ENCODE measurements at places on chromosomes 4 and X. TPM values are rescaled to one million over a fixed set of nuclear protein-coding genes. Genes with fewer than 3 reads are reported as not detected.
A peak's percentile ranks its signal among the peaks of the same experiment; 100 is the strongest.

GRCh38 chrX:138845786-138846185 lies 134.3 kb upstream of the FGF13 start:
- H3K4me3 ChIP-seq = no peak overlapping the region
- no peak for DNase-seq
- H3K27me3 ChIP-seq = peaks cover 3% of the 10 kb centered on the region
- H3K27ac ChIP-seq = peak overlapping the region; percentile 34

DNA sequence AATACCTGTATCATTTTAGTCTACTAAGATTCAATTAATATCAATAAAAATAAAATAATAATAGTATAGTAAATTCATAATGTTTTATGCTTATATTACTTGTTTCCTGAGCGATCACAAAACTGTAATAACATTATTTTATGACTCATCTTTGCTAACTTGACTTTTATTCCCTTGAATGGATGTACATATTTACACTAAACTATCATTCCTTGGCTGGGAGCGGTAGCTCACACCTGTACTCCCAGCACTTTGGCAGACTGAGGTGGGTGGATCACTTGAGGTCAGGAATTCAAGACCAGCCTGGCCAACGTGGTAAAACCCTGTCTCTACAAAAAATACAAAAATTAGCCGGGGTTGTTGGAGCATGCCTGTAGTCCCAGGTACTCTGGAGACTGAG lies 104.0 kb upstream of the SLC34A2 start:
- H3K4me1 ChIP-seq = peaks cover 5% of the 10 kb centered on the region
- DNase-seq = no peak
- H3K27me3 ChIP-seq = no peaks in the 10 kb centered on the region
- no peak overlapping the region for H3K4me3 ChIP-seq

DNA sequence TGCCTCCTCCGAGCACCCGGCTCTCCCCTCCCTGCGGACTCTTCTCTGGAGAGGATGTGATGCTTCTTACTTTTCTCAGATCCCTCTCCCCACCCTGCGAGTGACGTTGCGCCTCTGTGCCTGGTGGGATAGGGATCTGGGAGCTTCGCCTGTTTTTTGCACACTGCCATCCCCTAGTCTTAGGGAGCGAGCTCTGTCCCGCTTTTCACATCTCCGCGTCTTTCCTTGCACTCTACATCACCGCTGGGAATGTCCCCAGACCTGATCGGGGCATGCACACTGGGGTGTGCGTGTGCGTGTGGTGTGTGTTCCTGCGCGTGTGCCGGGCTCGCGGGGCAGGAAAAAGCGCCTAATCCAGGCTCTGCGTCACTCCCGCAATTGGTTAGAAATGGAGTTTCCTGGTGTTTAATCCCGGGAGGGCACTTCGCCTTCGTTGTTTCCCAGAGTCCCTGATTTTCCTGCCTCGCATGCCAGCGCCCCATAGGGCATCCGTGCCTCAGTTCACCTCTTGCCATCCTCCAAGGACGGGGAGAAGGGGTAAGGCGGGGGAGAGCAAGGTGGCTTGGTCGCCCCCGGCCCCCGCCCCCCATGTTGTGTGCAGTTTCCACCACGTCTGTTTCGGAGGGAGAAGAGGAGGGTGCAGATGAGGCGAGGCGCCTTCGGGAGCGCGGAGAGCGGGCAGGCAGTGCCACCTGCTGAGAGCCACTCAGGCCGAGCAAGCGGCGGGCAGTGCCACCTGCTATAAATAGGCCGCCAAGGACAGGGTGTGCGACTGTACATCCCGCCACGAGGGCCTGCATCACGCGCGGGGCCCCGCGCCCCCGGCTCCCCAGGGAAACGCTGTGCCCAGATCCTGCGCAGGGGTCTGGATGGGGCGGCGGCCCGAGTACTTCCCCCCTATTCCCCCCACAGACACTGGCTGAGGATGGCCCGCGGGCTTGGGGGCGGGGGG lies 759 bp upstream of the TBC1D1 start:
- no peak for DNase-seq
- peaks cover 13% of the 10 kb centered on the region for H3K4me1 ChIP-seq
- peaks cover 13% of the 10 kb centered on the region for H3K27me3 ChIP-seq
- H3K27ac ChIP-seq = peak overlapping the region; percentile 33
- peak overlapping the region; percentile 56 for H3K4me3 ChIP-seq

GRCh38 chr4:80154545-80154933 lies 42.8 kb upstream of the PRDM8 start:
- H3K4me1 ChIP-seq = no peaks in the 10 kb centered on the region
- H3K27me3 ChIP-seq = no peaks in the 10 kb centered on the region
- H3K36me3 ChIP-seq = no peaks in the 10 kb centered on the region
- DNase-seq = no peak

DNA sequence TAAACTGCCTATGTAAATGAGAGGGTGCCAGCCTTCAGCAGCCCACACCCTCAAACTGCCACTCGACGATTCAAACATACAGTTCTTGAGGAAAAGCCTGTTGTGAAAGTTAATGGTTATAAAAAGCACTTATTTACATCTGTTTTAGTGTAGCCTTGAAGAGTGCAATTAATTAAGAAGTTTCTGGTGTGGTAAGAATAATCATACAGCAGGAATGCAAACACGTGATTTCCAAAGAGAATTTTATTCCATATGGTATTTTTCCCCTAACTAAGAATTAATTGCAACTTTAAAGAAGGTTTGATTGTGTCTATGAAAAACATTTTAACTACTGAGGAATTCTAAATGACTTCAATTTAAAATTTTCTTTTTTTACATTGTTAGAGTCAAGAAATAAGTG lies 176.3 kb upstream of the PITX2 start:
- no peak for DNase-seq
- H3K4me3 ChIP-seq = no peak overlapping the region
- no peaks in the 10 kb centered on the region for H3K4me1 ChIP-seq
- no peaks in the 10 kb centered on the region for H3K36me3 ChIP-seq

- no peak overlapping the region for H3K4me3 ChIP-seq
- H3K36me3 ChIP-seq = no peaks in the 10 kb centered on the region
- H3K4me1 ChIP-seq = no peaks in the 10 kb centered on the region
- DNase-seq = no peak
- no peak overlapping the region for H3K27ac ChIP-seq
Measured at GRCh38 chrX:23493941-23494374, 159.3 kb downstream of the PTCHD1 start.

- H3K27ac ChIP-seq = no peak overlapping the region
- no peaks in the 10 kb centered on the region for H3K4me1 ChIP-seq
- no peak overlapping the region for H3K4me3 ChIP-seq
- no peaks in the 10 kb centered on the region for H3K27me3 ChIP-seq
- H3K36me3 ChIP-seq = no peaks in the 10 kb centered on the region
- DNase-seq = no peak
Measured at GRCh38 chr4:134905061-134905460, 703.5 kb upstream of the PABPC4L start.

DNA sequence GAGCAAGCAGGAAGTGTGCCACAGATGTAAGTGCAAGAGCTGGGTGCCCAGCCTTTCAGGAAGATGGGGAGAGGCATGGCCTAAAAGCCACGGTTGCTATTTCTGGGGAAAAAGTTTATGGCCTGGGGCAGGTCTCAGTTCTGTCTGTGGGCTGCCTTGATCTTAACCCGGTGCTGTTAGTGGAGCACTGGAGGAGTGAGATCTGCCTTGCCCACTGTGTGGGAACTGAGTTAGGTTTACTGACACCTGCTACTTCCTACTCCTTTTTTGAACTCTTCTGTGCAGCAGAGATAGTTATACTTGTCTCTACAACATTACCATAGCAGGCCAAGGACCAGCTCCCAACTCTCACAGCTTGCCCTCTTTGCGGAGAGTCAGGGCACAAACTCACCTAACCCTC lies 76.5 kb downstream of the ITM2A start:
- H3K4me3 ChIP-seq = no peak overlapping the region
- H3K36me3 ChIP-seq = no peaks in the 10 kb centered on the region
- H3K4me1 ChIP-seq = no peaks in the 10 kb centered on the region
- no peak for DNase-seq

- H3K27me3 ChIP-seq = no peaks in the 10 kb centered on the region
- no peak overlapping the region for H3K27ac ChIP-seq
- H3K4me1 ChIP-seq = no peaks in the 10 kb centered on the region
- DNase-seq = no peak
Measured at GRCh38 chr4:23770011-23770410, 119.8 kb downstream of the PPARGC1A start.

DNA sequence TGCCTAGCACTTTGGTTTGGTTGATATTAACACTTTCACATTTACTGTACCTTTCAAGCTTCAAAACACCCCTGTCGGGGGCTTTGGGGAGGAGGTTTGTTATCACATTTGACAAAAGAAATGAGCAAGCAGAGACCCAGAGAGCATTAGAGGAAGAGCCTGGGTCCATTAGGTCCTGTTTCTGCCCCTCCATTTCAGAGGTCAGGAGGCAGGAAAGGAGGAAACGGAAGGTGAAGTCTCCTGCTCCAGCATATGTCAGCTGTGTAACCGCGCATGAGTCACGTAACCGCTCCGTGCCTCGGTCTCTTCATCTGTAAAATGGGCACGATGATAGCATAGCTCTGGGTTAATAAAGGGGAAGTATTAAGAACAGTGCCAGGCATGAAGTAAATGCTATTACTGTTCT lies 201.9 kb upstream of the BCOR start:
- H3K27me3 ChIP-seq = peaks cover 12% of the 10 kb centered on the region
- DNase-seq = no peak
- H3K36me3 ChIP-seq = no peaks in the 10 kb centered on the region
- H3K27ac ChIP-seq = no peak overlapping the region
- peaks cover 9% of the 10 kb centered on the region for H3K4me1 ChIP-seq

DNA sequence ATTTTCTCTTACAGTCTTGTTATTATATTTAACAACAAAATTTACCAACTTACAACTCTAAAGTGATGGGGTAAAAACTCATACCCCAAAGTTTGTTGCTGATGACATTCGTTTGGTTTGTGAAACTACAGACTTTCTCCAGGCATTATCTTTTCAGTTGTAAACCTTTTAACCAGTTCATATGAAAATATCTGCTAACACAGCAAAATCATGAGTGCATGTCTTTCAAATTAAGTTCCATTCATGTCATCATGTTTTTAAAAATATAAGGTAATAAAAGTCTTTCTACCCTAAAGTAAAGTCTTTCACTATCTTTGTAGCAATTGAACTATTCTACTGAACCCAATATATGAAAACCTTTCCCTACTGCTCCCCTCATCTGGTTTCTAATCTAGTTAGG lies 3.4 kb upstream of the GALNTL6 start:
- H3K36me3 ChIP-seq = no peaks in the 10 kb centered on the region
- DNase-seq = no peak
- no peak overlapping the region for H3K27ac ChIP-seq
- peaks cover 25% of the 10 kb centered on the region for H3K27me3 ChIP-seq

- no peak overlapping the region for H3K4me3 ChIP-seq
- H3K36me3 ChIP-seq = no peaks in the 10 kb centered on the region
- no peaks in the 10 kb centered on the region for H3K4me1 ChIP-seq
- no peak overlapping the region for H3K27ac ChIP-seq
Measured at GRCh38 chr4:138113819-138114400, 128.2 kb downstream of the SLC7A11 start.

DNA sequence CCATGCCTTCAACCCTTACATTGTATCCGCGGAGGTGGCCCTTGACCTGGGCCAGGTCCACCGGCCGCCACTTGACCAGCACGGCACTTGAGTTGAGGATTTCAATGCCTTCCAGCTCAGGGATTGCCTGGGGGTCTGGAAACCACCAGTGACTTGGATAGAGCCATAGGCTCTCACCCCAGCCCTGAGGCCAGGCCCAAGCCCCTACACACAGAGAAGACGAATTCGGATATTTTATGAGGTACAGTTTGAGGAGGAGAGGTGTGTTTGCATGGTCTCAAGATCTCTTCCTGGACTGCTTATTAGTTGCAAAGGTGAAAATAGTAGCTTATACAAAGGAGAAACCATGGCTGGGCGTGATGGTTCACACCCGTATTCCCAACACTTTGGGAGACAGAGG lies 20.3 kb downstream of the L1CAM start:
- no peak overlapping the region for H3K27ac ChIP-seq
- H3K4me3 ChIP-seq = no peak overlapping the region
- peaks cover 84% of the 10 kb centered on the region for H3K36me3 ChIP-seq
- DNase-seq = no peak
- H3K4me1 ChIP-seq = peaks cover 3% of the 10 kb centered on the region
- H3K27me3 ChIP-seq = no peaks in the 10 kb centered on the region

- no peak overlapping the region for H3K27ac ChIP-seq
- H3K4me1 ChIP-seq = no peaks in the 10 kb centered on the region
- H3K27me3 ChIP-seq = no peaks in the 10 kb centered on the region
- no peak for DNase-seq
Measured at GRCh38 chr4:102610476-102610875, 109.3 kb downstream of the NFKB1 start.

DNA sequence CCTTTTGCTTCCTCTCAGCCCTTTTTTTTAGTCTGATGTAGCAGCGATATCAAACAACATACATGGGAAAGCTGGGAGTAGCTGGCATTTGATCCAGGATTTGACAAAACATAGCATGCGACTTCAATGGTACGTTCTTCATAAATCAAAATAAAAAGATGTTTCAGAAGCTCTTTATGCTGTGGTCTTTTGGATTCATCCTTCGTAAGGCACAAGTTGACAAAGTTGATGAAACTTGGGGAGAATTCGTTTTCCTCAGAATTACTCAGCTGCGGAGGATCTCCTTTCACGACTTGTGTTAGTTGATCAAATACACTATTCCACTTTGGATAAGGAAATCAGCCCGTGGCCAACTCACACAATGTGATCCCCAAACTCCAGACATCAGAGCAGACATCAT lies 38.1 kb upstream of the CHIC1 start:
- no peaks in the 10 kb centered on the region for H3K4me1 ChIP-seq
- H3K4me3 ChIP-seq = no peak overlapping the region
- no peak overlapping the region for H3K27ac ChIP-seq
- peaks cover 2% of the 10 kb centered on the region for H3K27me3 ChIP-seq
- no peak for DNase-seq

DNA sequence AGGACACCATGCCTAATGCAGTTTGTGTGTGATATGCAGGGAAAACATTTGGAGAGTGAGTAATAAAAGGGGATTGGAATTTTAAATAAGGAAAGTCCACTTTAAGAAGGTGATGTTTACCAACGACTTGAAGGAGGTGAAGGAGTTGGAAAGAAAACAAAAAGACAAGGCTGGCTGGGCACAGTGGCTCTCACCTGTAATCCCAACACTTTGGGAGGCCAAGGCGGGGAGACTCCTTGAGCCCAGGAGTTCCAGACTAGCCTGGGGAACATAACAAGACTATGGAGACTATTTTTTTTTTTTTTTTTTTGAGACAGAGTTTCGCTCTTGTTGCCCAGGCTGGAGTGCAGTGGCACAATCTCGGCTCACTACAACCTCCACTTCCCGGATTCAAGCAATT lies 11.0 kb downstream of the NDUFB11 start:
- no peak overlapping the region for H3K4me3 ChIP-seq
- H3K4me1 ChIP-seq = peaks cover 5% of the 10 kb centered on the region
- DNase-seq = no peak
- no peak overlapping the region for H3K27ac ChIP-seq
- H3K36me3 ChIP-seq = no peaks in the 10 kb centered on the region

GRCh38 chrX:31435592-31435991 lies 363.8 kb upstream of the FTHL17 start:
- no peak overlapping the region for H3K4me3 ChIP-seq
- H3K4me1 ChIP-seq = no peaks in the 10 kb centered on the region
- DNase-seq = no peak
- no peaks in the 10 kb centered on the region for H3K36me3 ChIP-seq
- peak overlapping the region; percentile 22 for H3K27ac ChIP-seq
- H3K27me3 ChIP-seq = no peaks in the 10 kb centered on the region

SMIM31 gene
- total RNA-seq = not detected

XAGE2 gene
- 0.50 TPM for total RNA-seq

UNC5C gene
- total RNA-seq = 33.2 TPM

WAS gene
- total RNA-seq = 4.3 TPM

NAP1L2 gene
- 57.0 TPM for total RNA-seq

AKAP14 gene
- total RNA-seq = 0.99 TPM

MAGEA2B gene
- total RNA-seq = not detected

MAGEB1 gene
- total RNA-seq = not detected

MCUB gene
- total RNA-seq = 18.0 TPM

F11 gene
- total RNA-seq = 0.99 TPM

All from spinal cord (tissue), 10 donors.